ENCODE measurements at places on chromosomes 3 and 15. TPM values are rescaled to one million over a fixed set of nuclear protein-coding genes. Genes with fewer than 3 reads are reported as not detected.

DNA sequence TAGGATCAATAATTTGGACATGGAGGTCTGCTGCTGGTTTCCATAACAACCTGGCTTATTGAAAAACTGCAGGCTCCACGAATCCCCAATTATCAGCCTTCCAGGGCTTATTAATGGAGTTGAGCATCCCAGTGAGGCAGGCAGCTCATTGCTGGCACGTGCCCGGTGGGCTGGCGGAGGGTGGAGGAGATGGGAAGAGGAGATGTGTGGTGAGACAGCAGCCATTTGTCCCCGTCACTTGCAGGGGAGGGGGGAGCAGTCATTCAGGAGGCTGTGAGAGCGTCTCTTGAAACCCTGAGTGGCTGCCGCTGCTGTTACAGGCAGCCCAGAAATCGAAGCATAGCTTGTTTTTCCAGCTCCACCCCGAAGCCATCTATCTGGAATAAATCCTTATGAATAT is 70.6 kb downstream of the GAP43 start:
- no peak for DNase-seq

- no peak for DNase-seq
These were observed 97.2 kb downstream of the TBC1D5 start for GRCh38 chr3:17645074-17645698.

DNA sequence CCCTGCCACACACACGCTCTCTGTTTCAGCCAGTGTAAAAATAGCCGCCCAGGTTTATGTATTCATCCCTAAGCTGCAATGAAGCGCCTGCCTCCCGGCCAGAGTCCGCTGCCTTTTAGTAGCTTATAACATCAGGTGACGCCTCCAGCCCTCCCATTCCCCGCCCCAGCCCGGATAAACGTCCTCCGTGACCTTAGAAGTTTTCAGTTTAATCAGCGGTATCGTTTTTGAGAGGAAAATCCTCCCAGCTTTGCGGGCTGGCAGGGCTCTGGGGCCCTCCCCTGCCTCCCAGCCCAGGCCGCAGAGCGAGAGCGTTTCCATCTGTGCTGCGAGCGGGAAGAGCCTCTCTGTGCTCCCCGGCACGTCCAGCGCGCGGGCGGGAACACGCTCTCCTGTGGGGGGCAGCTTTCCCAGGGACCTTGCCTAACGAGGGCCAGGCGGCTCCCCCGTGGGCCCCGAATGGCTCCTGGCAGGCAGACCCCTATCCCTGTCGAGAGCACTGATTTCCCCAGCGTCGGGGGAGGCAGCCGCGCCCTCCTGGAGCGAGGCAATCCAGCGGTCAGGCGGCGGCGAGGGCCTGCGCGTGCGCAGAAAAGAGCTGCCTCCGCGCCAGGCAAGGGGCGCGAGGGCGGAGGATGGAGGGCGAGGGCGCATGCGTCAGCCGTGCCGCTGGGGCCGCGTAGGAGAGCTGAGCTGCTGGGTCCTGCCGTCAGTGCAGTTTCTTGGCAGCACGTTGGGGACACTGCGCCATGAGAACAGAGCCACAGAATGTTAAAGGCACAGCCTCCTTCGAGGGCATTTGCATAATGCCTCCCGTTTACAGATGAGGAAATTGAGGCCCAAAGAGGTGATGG is 71.1 kb downstream of the CCNL1 start:
- peak; percentile 94 for DNase-seq

DNA sequence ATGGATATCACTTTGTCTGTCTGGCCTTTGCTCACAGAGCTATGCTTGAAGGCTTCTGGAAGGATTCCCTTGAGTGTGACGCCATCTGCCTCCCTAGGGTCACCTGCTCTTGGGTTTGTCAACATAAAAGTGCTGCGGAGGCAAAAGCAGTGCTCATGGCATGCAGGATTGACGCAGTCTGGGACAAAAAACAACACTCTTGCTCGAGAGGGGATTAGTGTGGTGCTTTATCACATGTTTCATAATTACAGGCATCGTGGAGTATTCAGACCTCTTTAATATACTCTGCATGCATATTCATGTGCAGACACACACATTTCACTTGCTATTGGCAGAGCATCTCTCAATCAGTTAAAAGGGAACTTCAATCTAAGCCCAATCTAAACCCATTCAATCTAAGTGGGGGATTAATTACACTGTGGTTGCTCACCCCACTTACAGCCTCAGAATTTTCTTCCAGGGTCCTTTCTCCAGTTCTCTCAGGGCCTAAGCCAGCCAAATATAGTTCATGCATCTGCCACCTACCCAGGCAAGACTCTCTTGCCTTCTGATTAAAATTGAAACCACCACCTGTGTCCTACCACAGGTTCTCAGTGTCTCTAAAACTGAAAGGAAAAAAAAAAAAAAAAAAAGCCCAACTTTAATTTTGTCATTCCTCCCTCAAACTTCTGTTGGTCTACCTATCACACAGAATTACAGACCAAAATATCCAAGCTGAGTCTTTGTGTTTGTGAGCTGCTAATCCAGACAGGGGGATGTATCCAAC is 75.6 kb downstream of the BFSP2 start:
- DNase-seq, result no peak

- no peak for DNase-seq
These were observed 103.2 kb downstream of the CHL1 start for GRCh38 chr3:299590-300301.

- no peak for DNase-seq
These were observed 3.5 kb downstream of the RLBP1 start for GRCh38 chr15:89217686-89218376.

DNA sequence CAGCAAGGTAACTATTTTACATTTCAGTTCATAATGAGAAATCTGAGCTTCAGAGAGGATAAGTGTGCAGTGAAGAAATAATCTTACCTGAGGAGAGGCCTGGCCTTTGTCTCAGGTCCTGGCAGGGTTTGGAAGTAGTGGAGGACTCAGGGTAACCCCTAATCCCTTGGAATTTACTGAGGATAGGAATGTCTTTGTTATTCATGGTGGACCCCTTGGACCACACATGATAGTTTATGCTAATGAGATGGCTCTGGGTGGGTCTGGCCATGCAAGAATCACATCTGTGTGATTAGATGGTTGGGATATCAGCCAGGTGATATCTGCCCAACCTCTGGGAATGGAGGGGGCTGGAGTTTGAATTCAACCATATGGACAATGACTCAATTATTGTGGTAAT is 65.0 kb upstream of the DAZL start:
- peak; percentile 16 for DNase-seq

GRCh38 chr3:83438188-83438587 is 1520.6 kb upstream of the CADM2 start:
- DNase-seq, result no peak

GRCh38 chr3:65284546-65284945 is 596.7 kb upstream of the ADAMTS9 start:
- DNase-seq, result no peak

GRCh38 chr3:131989318-131989717 is 45.5 kb downstream of the CPNE4 start:
- DNase-seq, result no peak

GRCh38 chr15:60889006-60889405 is 340.1 kb downstream of the RORA start:
- DNase-seq, result no peak

DNA sequence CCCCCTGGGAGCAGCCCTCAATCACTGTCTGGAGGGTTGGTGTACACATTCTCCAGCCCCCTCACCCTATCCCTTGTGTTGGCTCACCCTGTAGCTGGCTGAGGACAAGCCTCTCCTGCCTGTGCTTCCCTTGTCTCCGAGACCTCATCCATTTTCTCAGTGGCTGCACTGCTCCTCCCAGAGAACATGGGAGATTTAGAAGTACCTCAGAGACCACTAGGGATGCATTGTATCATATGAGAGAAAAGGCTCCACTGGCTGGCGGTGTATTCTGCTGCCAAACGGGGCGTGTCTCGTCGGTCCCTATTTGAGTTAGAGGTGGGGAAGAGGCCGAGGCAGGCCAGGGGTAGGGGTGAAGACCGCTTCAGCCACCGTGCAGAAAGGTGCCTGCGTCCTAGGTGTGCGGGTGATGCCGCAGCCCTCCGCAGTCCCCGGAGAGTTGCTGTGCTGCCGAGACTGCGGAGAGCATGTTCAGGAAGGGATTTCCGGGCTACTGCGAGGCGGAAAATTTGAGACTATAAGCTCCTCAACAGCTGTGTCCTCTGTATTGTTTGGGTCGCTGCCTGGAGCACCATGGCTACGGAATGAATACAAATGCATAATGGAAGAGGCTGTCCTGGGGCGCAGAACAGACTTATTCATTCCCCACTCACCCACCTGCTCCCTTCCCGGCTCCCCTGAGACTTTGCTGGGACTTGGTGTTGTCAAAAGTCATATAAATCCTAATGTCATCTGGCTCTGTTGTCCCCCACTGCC is 43.8 kb downstream of the SPSB4 start:
- no peak for DNase-seq

GRCh38 chr3:188707381-188708288 is 464.1 kb upstream of the TPRG1 start:
- DNase-seq, result no peak

DNA sequence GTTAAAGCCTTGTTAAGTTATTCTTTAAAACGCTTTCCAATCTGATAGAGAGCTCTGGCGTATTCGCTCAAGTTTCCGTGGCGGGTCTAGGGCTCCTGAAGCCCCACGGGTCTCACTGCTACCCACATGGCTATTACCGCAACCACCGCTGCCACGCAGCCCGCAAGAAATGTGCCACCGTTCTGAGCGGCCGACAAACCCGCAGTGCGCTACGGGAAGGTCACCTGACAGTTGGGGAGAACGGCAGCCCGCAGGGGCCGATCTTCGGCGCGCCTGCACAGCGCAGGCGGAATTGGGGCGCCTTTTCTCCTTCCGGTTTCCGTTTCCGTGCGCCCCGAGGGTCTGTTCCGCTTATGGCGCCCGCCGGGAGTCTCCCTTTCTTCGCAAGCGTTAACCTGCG is 76.6 kb upstream of the SNRPN start:
- peak; percentile 26 for DNase-seq

DNA sequence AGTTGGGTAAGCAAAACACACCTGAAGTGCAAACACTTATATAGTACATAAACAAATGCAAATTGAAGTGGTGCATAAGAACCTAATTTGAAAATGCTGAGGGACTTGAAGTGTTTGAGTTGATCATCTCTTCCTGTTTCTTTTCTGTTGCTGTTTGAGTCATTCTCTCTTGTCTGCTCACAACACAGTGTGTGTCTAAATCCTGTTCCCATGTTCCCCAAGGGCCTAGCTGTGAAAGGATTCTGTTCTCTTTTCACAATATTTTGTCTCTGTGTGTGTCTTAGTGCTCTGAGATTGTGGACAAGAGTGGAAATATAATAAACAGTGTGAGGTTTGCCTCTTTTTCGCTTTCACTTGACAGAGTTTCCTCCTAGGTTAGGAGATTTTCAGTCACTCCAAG is 6.1 kb downstream of the CD96 start:
- DNase-seq, result no peak

DNA sequence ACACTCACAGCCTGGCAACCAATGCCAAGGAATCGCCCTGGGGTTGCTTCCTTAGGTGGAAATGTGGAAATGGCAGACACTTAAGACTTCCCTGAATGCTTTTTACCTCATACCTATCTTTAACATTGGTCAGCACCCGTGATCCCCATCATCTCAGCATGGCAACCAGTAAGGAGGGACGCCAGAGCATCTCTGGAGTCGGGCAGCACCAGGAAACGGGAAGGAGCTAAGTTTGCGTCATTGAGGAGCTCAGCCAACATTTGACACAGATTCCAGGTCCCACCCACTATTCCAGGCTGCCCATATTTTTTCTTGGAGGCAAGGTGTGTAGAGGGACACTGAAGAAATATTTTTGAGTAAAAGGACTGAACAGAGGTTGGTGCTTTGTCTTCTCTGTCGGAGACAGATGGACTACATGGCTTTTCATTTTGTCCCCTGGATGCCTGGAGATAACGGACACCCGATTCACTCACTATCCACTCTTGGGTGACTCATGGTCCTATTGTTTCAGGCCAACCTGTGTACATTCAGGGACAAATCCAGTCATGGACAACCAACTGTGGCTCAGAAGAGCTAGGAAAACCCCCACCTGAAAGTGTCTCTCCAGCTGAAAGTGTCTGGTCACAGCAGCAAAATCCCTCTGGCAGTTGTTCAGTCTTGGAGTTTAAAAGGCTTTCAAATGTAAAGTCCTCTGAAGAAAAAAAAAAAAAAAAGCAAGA is 70.4 kb upstream of the OXTR start:
- no peak for DNase-seq

DNA sequence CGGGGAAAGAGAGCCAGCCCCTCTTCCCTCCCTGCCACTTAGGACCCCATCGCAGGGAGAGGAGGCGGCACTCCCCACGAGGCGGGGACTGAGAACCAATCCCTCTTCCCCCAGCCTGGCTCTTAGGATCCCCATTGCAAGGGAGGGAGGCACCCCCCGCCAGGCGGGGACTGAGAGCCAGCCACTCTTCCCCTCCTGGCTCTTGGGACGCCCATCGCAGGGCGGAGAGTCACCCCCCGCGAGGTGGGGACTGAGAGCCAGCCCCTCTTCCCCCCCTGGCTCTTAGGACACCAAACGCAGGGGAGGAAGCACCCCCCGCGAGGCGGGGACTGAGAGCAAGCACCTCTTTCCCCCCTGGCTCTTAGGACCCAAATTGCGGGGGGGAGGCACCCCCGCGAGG is 34.2 kb upstream of the SSUH2 start:
- no peak for DNase-seq

GRCh38 chr15:83219026-83219425 is 11.4 kb upstream of the HDGFL3 start:
- no peak for DNase-seq

DNA sequence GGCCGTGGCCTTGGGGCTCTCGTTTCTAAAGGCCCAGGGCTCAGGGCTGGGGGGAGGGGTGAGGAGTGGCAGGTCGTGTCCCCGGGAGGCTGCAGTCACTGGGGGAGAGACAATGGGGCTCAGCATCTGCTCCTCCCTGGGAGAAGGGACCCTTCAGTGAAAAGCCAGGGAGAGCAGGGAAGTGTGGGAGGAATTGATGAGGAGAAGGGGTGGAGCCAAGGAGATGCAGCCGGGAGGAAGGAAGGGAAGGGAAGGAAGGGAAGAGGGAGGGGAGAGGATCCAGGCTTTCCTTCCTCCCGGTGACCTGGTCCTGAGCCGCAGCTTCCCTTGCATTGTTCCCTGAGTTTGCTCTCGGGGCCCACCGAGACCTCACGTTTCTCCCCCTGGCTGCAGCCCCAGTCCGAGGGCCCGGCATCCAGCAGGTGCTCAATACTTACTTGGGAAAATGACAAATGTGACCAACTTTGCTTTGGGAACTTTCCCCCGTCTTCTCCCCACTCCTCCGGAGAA is 1.4 kb upstream of the ZNF710 start:
- DNase-seq, result peak; percentile 56

GRCh38 chr3:138394156-138394555 is 40.3 kb upstream of the ESYT3 start:
- DNase-seq, result no peak

GRCh38 chr15:36843822-36844221 is 256.5 kb downstream of the MEIS2 start:
- DNase-seq, result no peak

The IL17RE gene
- total RNA-seq, result 3.0 TPM

The LRRC49 gene
- total RNA-seq, result 6.8 TPM

The ZNF80 gene
- total RNA-seq, result not detected

The GOLGA8R gene
- 0.50 TPM for total RNA-seq

The FANCD2OS gene
- total RNA-seq, result not detected

The OXTR gene
- total RNA-seq, result 3.6 TPM

The GABRR3 gene
- total RNA-seq, result not detected

The COL6A5 gene
- total RNA-seq, result 0.02 TPM

The RBP2 gene
- total RNA-seq, result not detected

The TRIM42 gene
- total RNA-seq, result not detected

The PRRT3 gene
- total RNA-seq, result 9.2 TPM

The TM4SF4 gene
- 2.0 TPM for total RNA-seq

The ROPN1B gene
- total RNA-seq, result 0.09 TPM

The SLC28A1 gene
- 0.16 TPM for total RNA-seq

The AP3B2 gene
- total RNA-seq, result 17.7 TPM

The CCK gene
- total RNA-seq, result 0.50 TPM

The GCSAM gene
- total RNA-seq, result not detected

The LMCD1 gene
- 12.5 TPM for total RNA-seq

The KCNMB3 gene
- 2.3 TPM for total RNA-seq

The ROBO2 gene
- 11.7 TPM for total RNA-seq
